ENCODE measurements at places on chromosomes 3 and 15.

- no peak for DNase-seq
These were observed 29.9 kb upstream of the LRTM1 start for GRCh38 chr3:54957711-54958110.

- DNase-seq, result no peak
These were observed 168.8 kb upstream of the TLE3 start for GRCh38 chr15:70266412-70267121.

DNA sequence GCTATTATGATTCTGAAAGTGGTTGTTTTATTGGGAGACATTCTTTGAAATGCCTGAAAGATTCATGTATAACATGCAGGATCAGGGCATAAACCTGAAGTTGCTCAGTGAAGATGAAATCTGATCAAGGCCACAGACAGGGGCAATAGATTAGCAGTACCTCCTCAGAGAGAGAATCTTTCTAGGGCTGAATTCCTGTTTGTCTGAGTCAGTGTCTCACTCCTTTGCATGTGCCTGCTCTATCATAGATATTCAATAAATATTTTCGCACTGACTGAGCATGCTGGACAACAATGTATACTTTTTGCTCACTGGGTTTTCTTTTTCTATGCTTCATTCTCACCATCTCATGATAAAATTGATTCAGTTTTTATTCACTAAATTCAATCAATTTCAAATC, 49.8 kb upstream of the PFN2 start:
- no peak for DNase-seq

- peak; percentile 47 for DNase-seq
These were observed 43.6 kb upstream of the CTSH start for GRCh38 chr15:78988361-78988911.

DNA sequence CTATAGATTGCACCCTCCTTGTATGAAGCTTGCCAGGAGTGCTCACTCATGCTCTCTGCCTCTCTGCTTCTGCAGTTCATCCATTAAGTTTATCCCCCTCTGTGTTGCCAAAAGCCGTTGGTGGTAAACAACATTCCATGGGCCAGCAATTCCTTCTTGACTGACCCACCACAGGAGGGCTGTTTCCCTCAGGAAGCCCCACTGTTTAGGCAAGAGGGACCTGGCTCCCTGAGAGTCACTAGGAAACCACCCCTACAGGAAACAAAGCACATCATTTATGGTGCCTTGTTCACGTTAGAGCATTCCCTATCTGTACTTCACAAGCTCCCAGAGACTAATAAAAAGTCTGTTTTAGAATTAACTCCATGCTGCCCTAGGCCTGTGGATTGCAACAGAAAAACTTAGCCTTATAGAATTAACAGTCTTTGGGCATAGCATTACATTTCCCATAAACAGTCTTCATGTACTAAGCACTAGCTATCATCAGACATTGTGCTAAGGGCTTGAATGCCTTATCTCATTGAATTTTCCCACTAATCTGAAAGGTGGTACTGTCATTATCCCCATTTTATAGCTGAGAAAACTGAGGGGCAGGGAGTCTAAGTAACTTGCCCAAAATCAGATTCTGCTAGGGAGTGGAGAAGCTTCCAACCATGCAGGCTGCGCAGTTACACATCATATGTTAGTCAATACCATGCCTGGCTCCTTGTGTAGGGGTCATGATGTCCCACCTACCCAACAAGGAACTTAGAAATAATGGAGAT, 149.9 kb downstream of the SHQ1 start:
- no peak for DNase-seq

GRCh38 chr3:5332270-5332956, 144.9 kb downstream of the EDEM1 start:
- no peak for DNase-seq

Measured in left renal cortex interstitium (tissue), 4 donors.